Thoracic aorta endothelial cell (primary cell): ENCODE measurements at places on chromosomes 5 and 9. TPM values are rescaled to one million over a fixed set of nuclear protein-coding genes. Genes with fewer than 3 reads are reported as not detected.

The CYSRT1 gene
- total RNA-seq: 0.27 and 0.29 TPM in 2 replicates

The FAM163B gene
- not detected in 2 replicates for total RNA-seq

The GPX3 gene
- 4.7 and 15.5 TPM in 2 replicates for total RNA-seq

The HSD17B3 gene
- not detected in 2 replicates for total RNA-seq

The PAEP gene
- not detected in 2 replicates for total RNA-seq

The LRRTM2 gene
- 0.13 and 0.43 TPM in 2 replicates for total RNA-seq

The SLC31A2 gene
- 3.7 and 7.1 TPM in 2 replicates for total RNA-seq

The CTSV gene
- 1.2 and 1.5 TPM in 2 replicates for total RNA-seq

The PDLIM4 gene
- 33.4 and 87.9 TPM in 2 replicates for total RNA-seq
